ENCODE measurements at places on chromosomes 16 and 17.
A peak's percentile ranks its signal among the peaks of the same experiment; 100 is the strongest.

DNA sequence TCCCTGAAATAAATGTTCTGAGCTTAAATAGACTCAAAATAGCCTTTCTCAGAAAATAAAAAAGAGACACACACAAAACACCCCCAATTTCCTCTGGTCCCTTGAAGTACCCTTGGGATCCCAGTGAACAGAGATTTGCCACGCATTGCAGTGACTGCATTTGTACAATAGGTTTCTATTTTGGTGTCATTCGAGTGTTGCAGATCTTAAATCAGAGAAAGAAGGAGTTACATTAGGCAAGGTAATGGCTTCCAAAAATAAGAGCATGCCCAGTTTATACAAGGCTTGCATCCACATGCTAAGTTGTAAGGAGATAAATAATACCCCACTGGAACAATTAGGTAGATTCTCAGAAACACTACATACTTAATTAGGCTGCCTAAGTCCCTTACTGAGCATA lies 2.2 kb downstream of the TOX3 start:
- DNase-seq, result no peak

DNA sequence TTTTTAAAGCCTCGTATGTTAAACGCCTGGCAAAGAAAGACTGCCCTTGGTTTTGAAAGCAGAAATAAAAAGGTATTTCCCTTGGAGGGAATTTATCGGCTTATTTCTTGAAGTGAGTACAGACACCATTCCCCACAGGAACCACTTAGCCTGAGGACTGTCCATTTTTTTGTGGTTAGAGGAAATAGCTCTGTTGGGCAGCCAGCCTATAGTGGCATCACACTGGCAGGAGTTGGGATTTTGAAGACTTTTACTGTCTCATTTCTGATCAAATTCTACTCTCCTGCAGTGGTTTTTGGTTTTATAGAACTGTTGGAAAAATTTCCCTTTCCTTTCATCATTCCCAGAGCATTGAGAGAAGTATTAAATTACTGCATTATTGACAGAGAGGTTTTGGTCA lies 34.1 kb upstream of the CDC6 start:
- DNase-seq, result no peak

DNA sequence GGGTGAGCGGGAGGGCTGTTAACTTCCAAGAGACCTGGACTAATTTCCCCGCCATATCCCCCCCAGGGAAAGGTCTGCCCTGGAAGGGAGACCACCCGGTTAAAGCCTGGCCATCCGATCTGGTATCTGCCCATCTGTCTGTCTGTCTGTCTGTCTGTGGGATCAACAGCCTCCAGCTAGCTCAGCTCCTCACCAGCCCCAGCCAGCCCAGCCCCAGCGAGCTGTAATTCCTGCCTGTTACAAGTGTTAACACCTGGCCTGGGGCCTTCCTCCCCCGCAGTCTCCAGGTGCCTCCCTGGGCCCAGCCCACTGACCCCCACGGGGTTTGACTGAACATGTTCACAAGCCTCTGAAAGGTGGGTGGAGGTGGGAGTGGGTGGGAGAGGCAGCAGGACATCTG lies 4.0 kb downstream of the WNT3 start:
- DNase-seq, result no peak

- no peak for DNase-seq
Observed at GRCh38 chr17:66300956-66301355, 1.5 kb upstream of the PRKCA start.

GRCh38 chr16:19844945-19845641 lies 39.6 kb downstream of the GPRC5B start:
- no peak for DNase-seq

- no peak for DNase-seq
Observed at GRCh38 chr17:38605411-38605840, 326 bp downstream of the SRCIN1 start.

GRCh38 chr16:14215941-14216340 lies 144.8 kb downstream of the MRTFB start:
- DNase-seq, result no peak

DNA sequence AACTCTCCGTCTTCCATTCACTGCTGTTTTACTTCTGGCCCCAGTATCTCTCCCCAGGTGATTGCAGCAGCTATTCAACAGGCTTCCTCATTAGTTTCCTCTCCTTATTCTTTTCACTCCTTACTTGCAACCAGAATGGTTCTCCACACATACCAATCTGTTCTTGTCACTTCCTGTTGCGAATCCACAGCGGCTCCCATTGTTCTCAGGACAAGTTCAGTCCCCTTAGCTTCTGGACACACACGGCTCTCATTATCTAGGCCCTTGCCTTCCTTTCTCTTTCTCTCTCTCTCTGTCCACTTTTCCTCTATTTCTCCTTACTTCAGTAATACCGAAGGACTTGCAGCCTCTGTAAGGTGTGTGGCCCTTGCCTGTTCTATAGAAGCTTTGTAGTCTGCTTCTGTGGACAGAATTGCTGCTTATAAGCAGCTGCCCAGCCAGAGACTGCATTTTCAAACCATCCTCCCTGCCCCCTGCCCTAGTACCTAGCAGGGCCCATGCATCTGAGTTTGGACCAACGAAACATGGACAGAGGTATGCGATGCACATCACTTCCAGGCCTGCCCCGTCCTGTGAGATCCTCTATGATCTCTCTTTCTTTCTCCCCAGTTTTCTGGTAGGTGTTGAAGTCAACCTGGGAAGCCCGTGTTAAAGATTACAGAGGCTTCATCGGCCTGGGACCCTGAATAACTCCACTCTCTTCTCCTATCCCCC lies 45.7 kb downstream of the VAT1L start:
- DNase-seq, result no peak

DNA sequence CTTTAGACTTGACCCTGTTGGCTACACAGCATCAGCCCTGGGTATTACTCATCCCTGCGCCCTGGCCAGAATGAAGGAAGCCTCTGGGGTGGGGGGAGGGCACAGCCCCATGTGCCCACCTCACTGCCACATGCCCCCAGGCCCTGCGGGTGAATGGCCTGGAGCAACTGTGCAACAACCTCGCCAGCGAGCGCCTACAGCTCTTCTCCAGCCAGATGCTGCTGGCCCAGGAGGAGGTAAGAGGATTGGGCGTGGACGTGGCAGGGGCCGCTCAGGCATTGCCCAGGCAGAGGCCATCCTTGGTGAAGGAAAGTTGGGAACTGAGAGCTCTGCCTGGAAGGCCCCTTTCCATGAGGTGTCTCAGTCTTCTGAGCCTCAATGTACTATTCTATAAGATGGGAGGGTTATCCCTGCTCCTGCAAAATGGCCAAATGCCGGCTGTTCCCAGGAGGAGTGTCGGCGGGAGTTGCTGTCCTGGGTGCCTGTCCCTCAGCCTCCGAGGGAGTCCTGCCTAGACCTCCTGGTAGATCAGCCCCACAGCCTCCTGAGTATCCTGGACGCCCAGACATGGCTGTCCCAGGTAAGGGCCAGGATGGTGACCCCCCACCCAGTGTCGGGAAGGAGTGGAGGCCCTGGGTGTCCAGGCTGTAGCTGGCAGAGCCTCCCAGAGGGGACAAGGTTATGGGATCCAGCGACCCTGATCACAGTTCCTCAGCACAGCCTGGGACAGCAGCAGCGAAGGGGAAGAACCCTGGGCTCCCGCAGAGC lies 8.9 kb downstream of the MYO15B start:
- no peak for DNase-seq

GRCh38 chr17:74971842-74972106 lies 785 bp downstream of the HID1 start:
- no peak for DNase-seq

DNA sequence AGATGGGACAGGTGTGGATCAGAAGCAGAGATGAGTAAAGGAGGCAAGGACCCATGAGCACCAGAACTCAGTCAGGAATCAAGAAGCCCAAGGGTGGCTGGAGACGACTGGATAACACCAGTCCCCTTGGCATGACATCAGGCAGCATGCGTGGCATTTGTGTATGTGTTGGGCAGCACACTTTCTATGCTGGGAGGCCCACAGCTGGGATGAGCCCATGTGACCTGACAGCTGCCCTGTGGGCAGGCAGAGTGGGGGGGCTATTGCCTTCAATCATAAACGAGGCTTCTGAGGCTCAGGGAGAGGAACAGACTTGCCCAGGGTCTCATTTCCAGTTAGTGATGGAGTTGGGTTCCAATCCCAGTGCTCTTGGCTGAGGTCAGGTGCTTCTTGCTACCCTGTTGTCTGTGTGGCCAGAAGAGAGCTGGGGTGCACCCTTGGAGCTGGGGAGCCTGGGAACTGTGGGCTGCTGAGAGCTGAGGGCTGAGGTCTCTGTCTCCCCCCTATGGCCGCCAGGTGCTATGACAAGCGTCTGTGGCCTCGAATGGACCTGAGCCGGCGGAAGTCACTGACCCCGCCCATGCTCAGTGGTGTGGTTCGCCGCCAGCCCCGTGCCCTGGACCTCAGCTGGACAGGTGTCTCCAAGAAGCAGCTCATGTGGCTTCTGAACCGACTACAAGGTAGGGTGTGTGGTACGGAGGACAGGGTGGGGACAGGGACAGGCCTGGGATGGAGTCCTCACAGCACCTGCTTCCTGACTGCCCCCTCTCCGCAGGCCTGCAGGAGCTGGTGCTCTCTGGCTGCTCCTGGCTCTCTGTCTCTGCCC lies 7.1 kb upstream of the ORAI3 start:
- DNase-seq, result peak; percentile 83

GRCh38 chr17:56540836-56541235 lies 52.7 kb upstream of the NOG start:
- DNase-seq, result no peak

DNA sequence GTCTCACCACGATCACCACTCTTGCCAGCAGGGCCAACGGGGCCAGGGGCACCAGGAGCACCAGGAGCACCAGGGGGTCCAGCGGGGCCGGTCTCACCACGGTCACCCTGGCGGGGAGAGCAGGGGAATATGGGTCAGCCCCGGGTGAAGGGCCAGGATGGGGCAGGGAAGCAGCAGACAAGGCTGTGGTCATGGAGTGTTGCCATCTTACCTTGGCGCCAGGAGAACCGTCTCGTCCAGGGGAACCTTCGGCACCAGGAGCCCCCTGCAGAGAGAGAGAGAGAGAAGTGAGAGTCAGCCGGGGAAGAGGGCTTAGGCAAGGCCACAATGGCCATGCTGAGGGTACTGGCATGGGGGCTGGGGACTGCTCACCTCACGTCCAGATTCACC lies 12.9 kb downstream of the COL1A1 start:
- no peak for DNase-seq

DNA sequence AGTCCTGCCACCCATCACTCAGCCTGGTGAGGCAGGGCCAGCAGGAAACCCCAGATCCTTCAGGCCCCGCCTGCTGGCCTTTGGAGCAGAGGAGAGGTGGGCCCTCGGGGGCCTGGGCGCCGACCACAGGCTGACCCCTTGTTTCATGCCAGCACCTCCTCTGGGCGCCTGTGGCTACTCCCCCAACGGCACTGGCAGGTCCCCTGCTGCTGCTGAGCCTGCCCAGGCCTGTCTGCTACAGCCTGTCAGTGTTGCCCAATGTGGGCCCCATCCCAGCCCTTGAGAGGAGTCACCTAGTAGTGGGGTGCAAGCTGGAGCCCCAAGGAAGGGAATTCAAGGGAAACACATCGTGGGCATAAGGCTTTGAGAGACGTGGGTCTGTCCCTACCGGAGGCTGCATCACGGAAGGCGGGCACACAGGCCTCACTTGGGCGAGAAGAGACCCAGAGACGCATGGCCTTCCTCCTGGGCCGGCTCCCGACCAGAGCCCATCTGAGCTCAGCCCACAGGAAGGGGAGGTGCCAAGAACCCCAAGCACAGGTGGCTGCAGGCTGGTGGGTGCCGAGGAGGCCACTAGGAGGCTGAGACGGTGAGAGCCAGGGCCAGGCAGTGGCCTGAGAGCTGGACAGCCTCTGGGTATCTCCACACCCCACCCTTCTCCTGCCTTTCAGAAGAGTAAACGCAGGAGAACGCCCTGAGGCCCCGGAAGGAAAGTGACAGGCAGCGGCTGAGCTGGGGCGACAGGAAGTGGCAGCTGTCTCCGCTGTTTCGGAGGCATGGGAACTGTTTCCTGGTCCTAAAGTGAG lies 8.0 kb upstream of the FASN start:
- peak; percentile 56 for DNase-seq

DNA sequence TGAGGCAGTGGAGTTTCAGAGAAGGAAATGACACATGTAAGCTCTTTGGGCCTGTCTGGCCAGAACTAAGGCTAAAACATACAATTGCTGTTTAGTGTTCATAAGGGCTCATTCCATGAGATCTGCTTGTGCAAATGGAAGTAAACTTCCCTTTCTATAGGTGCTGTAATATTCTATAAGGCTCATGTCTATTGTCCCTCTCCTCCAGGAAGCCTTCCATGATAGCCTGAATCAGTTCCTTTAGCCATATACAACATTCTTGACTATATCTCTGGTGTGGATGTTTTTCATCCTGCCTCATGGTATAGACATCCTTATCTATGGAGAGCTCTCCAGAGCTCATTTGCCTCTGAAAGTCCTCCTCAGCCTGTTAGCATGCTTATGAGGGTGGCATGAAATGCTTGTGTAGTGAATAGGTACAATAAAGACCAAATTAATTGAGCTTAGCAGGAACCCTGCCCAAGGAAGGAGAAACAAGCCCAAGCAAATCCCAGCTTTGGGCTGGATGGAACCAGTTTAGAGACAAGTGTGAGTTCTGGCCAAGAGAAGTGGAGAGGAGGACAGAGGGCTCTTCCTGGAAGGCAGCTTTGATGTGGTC lies 1.6 kb upstream of the ETV4 start:
- no peak for DNase-seq

DNA sequence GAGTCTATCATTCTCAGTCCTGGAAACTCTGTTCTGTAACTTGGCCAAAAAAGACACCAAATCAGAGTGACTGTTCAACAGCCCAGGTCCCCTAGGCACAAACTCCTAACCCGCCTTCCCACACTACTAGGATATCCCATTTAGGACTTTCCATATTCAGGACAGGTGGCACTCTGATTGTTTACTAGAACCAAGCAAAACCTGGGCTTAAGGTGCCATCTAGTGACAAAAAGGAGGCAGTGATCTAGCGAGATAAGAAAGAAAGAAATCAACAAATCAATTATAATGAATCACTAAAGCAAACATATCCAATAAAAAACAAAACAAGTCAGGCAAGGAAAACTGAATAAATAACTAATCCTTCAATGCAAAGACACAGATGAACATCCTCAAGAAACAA lies 203.9 kb downstream of the CEP112 start:
- DNase-seq, result peak; percentile 26

DNA sequence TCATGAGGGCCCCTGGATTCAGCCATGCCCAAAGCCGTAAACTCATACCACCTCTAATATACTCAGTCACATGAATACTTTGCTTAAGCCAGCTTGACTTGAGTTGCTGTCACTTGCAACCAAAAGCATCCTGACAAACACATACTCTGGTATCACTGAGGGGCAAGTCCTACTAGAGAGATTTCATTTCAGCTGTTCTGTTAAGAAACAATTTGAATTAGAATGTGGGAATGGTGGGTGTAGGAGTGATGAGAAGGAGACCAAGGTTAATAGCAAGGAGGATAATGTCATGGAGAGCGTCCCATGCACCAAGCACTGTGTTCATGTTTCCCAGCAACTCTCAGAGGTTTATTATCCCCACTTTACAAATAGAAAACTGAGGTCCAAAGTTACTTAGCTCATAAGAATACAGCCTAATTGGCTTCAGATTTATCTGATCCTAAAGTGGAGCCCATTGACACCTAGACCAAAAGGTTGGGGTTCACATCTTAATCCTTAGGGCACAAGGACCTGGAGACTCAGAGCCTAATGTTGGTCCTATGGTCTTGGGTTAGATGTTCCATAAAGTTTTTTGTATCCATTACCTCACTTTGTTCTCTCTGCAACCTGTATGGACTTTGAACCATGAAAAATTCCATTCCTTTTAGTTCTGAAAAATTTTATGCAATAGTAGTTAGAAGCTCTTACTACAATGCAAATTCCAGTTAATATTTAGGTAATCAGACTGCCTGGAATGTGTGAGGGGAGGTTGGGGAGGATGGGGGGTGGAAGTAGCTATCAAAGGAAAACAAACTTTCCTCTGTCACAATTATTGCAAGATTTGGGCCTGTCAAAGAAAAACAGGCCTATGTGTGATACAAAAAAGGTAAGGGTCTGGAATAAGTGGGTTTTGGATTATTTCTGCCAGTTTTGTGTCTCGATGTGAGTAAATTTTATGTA lies 105.9 kb downstream of the IRX3 start:
- DNase-seq, result no peak
